NCI-H1436 treated with DMSO at 0.1 percent for 48 hours (cell line): ENCODE measurements at places on chromosomes 4 and X.

- no peak for DNase-seq
Measured at GRCh38 chr4:73978886-73979285, 2.9 kb downstream of the PF4 start.

GRCh38 chr4:101103381-101104142, 243.8 kb downstream of the PPP3CA start:
- DNase-seq: no peak

DNA sequence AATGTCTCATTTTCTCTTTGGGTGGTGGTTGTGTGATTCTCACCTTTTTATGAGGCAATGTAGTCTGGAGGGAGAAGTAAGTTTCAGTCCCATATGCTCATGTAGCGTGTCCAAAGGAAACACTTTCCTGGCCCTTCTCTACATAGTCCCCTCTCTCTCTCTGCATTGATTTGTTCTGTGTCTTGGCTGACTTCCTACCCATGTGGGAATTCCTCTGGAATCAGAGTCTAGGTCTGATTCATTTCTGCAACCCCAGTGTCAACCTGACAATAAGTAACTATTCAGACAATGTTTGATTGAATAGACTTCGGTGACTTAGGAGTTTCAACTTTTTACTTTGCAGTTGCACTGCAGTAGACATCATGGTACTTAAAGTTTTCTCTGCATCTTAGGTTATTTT, 2.7 kb upstream of the ALAS2 start:
- no peak for DNase-seq

DNA sequence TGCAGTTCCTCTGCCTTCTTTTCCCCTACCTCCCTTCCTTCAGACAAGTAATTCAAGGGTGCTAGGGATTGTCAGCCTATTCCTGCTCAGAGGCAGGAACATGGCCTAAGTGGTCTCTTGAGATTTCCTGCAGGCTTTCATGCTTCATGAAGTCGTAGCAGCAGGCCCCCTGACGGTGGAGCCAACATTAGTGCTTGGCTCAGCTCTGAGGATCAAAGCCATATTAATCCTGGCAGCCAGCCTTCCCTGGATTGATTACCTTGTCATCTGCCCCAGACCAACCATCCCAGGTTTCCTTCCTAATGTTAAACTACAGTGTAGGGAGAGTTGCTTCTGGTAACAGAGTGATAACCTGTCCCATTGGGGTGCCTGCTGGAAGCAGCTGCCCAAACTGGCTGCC, 84.1 kb downstream of the SLC16A2 start:
- DNase-seq: no peak
